Cortex of kidney (tissue), 1 donor: ENCODE measurements at places on chromosomes 11 and 22.

DNA sequence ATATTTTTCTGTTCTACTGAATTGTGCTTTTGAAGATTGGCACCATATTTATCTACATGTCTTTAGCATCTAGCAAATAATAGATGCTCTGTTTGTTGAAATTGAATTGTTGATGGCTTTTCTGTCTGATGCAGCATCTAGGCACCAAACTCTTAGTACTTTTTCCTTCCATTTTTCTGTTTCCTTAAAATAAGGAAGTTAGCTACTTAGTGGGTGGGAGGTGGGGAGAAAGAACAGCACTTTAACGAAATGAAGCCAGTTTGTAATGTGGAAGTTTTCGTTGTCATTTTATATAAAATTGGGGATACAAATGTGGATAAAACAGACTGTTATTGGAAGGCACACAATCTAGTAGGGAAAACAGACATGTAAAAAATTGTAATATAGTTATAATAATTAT, 76.6 kb downstream of the HIPK3 start:
- DNase-seq: no peak

GRCh38 chr11:64327993-64328392, 10.1 kb downstream of the PRDX5 start:
- no peak for DNase-seq

DNA sequence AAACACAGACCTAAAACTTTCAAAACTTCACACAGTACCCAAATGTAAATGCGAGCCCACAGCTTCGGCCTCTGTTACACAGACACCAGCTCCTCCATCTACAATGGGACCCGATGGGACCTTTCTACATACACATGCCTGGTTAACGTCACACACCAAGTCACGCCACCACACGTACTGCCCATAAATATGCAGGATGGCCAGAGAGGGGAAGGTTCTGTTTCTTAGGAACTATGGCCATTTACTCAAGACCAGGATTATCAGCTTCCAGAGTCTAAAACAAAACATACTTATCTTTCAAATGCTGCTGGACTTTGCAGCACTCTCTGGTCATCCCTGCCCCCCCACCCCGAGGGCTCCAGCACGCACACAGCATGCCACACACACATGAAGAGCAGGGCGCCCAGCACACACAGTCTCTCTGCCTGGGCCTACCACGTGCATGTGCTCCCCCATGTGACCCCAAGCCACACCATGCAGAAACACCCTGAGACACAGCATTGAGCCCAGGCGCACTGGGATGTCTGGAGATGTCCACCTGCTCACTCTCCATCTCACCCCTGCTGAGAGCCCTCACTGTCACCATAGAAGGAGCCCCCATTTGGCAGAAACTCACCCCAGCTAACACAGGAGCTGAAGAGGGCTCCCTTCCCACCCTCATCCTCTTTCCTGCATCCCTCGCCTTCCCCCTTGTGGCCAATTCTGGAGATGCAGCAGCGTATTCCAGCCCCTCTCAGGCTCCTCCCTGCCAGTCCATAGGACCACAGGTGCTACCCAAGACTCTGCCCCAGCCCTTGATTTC, 61.8 kb downstream of the SLC22A12 start:
- no peak for DNase-seq

- DNase-seq: no peak
Measured at GRCh38 chr11:122313581-122313980, 197.6 kb upstream of the BLID start.

- no peak for DNase-seq
Measured at GRCh38 chr11:112464949-112465348, 204.3 kb upstream of the PLET1 start.

GRCh38 chr11:71265559-71266092, 13.2 kb upstream of the SHANK2 start:
- DNase-seq: no peak

DNA sequence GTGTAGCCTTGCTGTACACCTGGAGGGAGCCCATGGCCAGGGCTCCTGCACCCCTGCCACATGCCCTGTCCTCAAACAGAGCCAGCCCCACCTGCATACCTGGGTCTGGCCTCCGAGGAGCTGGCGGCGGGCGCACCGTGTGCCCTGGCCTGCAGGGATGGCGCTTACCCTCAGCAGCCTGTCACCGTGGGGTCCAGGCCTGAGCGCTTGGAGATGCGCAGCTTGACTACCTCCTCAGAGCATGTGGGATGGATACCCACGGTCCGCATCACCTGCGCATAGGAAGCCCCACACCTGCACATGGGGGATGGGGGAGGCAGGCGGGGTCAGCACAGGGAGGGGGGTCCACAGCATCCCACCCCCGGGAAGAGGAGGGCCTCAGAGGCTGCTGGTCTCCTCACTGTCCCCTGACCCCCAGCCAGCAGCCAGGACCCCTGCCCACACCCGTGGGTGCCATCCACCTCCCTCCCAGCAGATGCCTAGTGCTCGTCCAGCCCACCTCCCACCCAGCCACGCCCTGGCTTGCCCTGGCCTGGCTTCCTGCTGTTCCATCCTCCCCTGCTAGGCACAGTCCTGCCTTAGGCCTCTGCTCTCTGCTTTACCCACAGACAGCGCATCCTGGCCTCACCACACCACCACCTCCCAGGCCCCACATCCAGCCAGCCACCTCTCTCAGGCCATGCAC, 22.4 kb upstream of the GNB1L start:
- no peak for DNase-seq

DNA sequence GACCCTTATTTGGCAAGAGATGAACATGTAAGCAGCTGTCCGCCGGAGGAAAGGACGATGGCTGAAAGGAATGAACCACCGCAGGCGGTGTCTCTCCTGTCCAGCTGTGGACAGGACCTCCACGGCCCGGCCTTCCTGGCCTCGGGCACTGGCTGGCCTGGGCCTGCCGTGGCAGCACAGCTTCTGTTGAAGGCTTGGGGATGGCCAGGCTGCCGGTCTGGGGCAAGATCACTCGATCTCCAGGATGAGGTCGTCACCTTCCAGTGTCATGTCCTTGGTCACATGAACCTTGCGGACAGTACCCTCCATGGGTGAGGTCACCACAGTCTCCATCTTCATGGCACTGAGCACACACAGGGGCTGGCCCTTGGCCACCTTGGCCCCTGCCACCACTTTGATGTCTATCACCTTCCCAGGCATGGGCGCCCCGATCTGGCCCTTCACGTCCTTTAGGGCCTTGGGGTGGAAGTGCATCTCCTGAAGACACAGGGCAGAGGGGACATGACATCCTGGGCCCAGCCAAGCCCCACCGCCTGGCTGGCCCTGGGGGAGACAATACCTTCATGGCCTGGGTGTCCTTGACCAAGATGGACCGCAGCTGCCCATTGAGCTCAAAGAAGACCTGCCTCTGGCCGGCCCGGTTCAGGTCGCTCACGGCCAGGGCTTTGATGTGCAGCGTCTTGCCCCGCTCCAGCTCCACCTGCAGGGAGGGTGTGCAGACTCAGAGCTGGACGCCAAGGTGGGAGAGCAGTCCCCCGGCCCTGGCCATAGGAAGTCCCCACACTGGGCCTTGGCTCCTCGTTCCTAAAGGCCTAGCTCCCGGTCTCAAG, 5.6 kb downstream of the RCE1 start:
- DNase-seq: no peak

DNA sequence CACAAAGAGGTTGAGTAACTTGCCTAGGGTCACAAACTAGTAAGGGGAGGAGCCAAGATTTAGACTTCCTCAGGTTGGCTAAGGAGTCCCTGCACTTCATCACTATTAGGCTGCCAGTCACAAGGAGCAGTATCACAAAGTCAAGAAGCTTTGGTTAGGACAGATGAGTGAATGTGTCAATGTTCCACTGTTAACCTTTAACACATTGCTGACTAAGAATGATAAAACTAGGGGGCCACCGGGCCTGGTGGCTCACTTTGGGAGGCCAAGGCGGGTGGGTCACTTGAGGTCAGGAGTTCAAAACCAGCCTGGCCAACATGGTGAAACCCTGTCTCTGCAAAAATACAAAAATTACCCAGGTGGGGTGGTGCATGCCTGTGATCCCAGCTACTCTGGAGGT, 32.0 kb downstream of the TMEM123 start:
- no peak for DNase-seq

DNA sequence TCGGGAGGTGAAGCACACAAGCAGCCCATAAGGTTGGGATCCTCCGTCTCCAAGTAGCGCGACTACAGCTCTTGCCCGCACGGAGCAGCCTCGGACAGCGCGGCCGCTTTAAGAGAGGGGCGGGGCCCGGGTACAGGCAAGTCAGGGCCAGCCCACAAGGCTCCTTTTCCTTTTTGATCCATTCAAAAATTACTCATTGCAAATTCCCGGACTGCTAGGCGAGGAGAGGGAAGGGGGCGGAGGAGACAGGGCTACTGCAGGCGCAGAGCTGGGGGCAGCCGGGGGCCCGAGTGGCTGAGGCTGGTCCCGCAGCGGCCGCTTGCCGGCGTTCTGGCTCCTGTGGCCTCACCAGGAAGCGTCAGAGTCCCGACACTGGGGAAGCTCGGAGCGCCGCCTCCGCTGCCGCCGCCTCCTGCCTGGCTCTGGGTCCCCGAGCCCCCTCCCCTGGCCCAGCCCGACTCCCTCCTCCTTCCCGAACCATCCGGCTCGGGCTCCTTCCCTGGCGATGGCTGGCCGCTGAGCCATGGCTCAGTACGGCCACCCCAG, at the start of gene UBASH3B:
UBASH3B (plus strand) TSS at position 196 of the 546 bp plus-strand sequence; CDS start at position 524, 328 bp downstream.
- no peak for DNase-seq

GRCh38 chr11:11089805-11090204, 232.0 kb upstream of the ZBED5 start:
- DNase-seq: no peak

GRCh38 chr11:133927690-133928627, 28.8 kb downstream of the IGSF9B start:
- no peak for DNase-seq

DNA sequence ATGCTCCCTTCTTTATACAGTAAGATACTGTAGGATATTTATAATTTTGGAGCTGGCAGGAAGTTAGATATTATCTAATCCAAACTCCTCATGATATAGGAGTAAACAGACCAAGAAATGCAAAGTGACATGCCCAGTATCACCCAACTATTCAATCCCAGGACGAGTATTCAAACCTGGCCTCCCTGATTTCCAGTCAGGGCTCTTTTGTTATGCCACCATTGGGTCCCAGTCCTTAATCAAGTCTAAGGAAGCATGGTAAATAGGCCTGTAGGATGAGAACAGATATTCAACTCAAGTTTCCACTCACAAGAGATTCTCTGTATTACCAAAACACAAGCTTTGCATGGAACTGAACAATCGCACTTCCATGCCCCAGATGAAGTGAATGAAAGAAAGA, 484.0 kb upstream of the API5 start:
- DNase-seq: no peak

DNA sequence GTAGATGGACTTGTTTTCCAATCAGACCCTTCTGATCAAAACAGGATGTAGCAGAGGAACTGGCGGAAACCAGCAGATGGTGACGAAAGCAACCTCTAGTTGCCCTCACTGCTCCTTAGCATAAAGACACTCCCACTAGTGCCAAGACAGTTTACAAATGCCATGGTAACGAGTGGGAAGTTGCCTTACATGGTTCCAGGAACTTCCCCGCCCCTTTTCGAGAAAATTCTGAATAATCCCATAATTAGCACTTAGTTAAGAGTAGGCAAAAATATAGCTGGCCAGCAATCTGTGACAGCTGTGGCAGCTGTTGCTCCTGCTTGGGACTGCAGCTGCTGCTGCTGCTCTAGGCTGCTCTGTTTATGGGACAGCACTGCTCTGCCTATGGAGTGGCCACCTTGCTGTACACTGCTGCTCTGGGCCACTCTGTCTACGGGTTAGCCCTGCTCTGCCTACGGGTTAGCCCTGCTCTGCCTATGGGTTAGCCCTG, 33.4 kb upstream of the SORL1 start:
- no peak for DNase-seq

- no peak for DNase-seq
Measured at GRCh38 chr22:46710806-46711205, 27.2 kb downstream of the CERK start.

DNA sequence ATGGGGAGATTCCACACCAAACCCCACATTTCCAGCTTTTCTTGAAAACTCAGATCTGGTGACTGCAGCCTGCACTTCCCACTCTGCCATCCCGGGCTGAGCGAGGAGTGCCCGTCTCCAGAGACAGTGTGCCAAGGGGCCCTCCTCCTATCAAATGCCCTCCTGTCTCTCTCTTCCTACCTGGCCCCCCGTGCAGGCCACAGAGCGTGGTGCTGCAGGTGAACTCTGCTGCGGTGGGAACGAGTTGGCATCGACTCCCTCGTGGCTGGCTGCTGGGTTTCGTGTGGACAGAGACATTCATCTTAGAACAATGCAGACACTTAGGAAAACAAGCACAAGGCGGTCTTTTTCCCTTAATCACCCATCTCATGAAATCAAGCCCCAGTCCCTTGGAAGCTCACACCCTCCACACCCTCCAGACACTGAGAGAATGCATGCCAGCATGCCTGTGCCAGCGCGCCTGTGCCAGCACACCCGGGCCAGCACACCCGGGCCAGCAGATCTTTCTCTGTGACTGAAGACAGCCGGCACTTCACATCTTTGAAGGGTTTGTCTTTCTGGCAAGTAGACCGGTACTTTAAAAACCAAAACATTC, 65.0 kb downstream of the PARVB start:
- DNase-seq: no peak
